BE2C (cell line): ENCODE measurements at places on chromosomes 2 and 18.

GRCh38 chr2:9167718-9168657 lies 38.6 kb upstream of the ASAP2 start:
- DNase-seq = no peak

- peak; percentile 34 for DNase-seq
These were observed 71.2 kb downstream of the PLB1 start for GRCh38 chr2:28567061-28567471.

DNA sequence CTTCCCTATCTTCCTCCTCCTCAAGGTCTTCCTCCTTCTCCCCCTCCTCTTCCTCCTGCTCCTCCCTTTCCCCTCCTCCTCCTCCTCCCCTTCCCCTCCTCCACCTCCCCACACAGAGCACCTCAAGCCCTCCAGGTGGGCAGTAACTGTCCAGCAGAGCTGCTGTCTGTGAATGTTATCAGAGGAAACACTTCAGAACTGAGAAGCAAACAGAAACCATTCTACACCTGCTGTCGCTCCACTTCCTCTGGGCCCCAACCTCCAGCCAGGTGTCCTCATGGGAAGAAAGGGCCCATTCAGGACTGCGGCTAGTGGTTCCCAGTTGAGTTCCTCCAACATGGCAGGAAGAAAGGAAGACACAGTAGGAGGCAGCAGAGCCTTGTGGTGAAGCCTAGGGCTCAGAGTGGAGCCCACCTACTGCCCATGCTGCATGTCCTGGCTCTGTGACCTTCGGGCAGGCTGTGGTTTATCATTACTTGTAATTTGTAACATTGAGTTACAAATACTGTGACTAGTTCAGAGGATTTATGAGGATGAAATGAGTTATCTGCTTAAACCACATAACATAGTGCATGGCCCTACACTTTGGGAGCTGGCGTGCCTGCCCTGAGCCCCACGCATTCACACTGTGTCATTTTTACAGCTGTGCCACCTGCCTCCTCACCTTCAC lies 165.9 kb upstream of the ID2 start:
- DNase-seq = no peak

DNA sequence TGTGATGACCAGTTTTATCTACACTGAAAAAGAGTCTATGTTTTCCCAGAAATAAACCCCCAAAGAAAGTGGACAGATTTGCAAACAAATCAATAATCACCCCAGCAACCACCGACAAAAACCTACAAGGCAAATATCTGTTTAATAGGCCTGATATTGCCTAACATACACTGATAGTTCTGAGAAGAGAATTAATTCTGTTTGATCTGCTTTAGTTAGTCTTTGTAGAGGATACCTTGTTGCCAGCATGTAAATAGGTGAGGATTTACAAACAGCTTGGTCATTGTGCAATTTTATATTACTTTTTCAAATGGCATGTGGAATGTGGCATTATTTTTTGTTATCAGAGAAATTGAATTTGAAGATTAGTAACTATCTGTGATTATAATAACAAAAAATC lies 86.5 kb downstream of the DCC start:
- DNase-seq = no peak

GRCh38 chr2:154696810-154697417 lies 1.6 kb upstream of the KCNJ3 start:
- no peak for DNase-seq

DNA sequence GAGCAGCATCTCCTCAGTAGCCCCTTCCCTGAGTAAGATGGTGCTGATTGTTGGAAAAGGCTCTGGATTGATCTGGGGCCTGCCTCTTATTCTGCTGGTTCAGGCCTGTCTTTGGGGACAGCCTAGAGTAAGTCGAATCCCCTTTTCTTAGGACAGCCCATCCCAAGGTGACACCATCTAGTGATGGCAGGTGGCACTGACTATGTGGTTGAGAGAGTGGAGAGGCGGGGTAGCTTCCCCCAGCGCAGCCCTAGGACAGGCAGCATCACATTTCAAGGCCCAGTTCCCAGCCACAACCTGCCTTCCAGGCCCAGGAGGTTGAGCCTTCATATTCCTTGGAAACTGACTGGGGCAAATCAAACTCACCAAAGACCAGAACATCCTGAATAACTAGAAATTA lies 69.1 kb upstream of the B3GNT7 start:
- no peak for DNase-seq

- DNase-seq = no peak
These were observed 47.2 kb downstream of the NETO1 start for GRCh38 chr18:72820571-72820970.

- DNase-seq = no peak
These were observed 234.0 kb downstream of the EIPR1 start for GRCh38 chr2:3143602-3144001.

DNA sequence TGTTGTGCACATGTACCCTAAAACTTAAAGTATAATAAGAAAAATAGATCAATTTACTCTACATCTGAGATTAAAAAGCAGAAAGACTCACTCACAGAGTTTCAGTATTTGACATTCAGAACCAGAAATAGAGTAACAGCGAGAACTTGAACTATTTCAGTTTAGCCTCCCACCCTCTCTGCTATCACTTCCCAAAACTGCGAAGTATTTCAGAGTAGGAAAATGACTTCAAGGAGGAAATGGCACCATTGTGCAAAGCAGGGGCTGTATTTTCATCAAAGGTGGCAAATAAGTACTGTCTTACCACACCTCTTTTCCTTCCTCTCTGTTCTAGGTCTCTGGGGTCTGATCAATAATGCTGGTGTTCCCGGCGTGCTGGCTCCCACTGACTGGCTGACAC lies 13.6 kb downstream of the DHRS9 start:
- DNase-seq = no peak

- DNase-seq = peak; percentile 10
These were observed 198.4 kb downstream of the RBM43 start for GRCh38 chr2:151063271-151063670.

- DNase-seq = no peak
These were observed 8.8 kb upstream of the POMC start for GRCh38 chr2:25177211-25177611.

DNA sequence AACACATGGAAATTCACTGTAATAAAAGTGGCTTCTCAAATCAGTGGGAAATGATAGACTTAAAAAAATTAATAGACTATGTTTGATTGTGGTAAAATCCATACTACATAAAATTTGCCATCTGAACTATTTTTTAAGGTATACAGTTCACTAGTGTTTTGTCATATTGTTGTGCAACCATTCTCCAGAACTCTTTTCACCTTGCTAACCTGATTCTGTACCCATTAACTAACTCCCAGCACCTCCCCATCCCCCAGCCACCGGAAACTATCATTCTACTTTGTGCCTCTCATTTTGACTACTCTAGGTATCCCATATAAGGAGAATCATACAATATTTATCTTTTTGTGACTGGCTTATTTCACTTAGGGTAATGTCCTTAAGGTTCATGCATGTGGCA lies 153.3 kb downstream of the PTPRM start:
- no peak for DNase-seq

- DNase-seq = no peak
These were observed 69.0 kb upstream of the DSG1 start for GRCh38 chr18:31248783-31249521.

- DNase-seq = no peak
These were observed 147.6 kb upstream of the CAB39 start for GRCh38 chr2:230564805-230565779.

DNA sequence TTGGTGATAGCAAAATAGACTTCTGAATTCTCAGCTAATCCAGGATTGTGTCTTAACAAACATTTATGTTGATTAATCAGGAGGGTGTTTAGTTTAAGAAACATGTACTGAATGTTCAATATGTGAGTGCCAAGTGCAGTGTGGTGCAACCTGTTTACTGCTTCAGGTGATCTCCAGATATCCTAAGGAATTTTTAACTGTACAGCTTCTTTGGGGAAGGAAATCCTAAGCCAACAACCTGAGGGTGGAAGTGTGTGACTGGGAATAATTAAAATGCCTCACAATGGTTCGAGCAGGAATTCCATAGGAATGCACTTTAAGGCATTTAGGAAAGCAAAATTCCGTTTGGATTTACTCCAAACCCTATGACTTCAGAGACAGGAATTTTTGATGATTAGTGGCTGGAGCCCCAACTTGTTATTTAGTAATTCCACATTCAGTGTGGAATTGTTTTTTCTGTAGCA lies 16.4 kb downstream of the CRIM1 start:
- no peak for DNase-seq

DNA sequence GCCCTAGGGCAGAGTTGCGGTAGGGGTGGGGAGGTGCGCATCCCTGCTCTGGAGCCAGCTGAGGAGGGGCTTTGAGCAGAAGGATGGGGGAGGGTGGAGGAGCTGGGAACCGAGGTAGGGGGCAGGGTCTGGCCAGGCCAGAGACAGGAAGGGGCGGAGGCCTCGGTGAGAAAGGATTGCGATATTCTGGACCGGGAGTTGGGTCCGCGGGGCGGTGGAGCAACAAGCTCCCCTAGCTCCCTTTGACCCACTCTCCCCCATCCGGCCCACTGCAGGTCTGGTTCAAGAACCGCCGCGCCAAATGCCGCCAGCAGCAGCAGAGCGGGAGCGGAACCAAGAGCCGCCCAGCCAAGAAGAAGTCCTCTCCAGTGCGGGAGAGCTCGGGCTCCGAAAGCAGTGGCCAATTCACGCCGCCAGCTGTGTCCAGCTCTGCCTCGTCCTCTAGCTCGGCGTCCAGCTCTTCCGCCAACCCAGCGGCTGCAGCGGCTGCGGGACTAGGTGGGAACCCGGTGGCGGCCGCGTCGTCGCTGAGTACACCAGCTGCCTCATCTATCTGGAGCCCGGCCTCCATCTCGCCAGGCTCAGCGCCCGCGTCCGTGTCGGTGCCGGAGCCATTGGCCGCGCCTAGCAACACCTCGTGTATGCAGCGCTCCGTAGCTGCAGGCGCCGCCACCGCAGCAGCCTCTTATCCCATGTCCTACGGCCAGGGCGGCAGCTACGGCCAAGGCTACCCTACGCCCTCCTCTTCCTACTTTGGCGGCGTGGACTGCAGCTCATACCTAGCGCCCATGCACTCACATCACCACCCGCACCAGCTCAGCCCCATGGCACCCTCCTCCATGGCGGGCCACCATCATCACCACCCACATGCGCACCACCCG lies 4.8 kb downstream of the OTX1 start:
- DNase-seq = no peak

DNA sequence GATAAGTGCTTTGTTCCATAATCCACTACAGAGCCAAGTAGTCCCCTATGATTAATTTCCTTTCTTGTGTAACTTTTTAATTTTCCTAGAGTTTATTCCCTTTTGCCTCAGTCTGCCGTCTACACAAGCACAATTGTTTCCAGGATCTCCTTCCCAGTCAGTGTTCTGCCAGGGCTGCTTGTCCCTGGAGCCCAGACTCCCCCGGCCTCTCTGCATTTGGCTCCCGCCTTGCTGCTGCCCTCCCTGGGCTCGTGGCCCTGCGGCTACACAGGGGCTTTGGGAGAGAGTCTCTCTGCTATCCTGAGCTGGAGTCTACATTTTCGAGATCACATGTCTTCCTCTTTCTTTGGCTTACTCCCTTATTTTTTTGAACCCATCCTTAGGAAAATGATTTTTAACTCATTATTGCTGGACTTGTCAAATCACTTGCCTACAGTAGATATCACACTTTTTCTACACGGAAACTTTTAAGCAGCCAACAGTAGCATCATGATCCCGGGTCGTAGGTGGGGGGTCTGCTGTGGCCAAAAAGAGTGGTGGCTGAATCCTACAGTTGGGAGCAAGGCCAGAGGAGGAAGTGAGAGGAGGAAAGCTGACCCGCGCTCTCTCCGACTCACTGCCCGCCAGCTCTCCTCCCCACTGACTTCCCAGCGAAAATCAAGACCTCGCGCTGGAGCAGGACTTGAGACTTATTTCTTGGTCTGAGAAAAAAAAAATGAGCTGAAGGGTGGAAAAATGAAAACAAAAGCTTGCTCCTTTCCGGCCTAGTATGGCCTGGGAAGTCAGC lies 9.4 kb downstream of the FBLN7 start:
- no peak for DNase-seq

GRCh38 chr2:235866373-235866772 lies 301.8 kb downstream of the GBX2 start:
- no peak for DNase-seq

DNA sequence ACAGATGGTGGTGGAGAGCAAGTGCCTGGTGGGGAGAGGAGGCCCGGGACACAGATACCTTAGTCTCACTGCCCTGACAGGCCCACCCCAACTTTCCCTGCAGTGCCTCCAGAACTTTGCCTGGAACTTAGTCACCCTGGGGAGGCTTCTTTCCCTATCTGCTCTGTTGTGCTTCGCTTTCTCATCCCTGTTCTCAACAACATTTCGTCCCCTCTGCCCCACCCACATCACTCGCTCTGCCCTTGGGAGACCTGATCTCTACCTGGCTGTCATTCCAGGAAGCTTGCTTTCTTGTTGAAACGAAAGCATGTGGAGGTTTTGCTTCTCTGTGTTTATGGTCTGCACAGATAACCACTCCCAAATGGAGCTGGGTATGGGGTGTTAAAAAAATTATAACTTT lies 93.8 kb downstream of the PRKCE start:
- DNase-seq = no peak

DNA sequence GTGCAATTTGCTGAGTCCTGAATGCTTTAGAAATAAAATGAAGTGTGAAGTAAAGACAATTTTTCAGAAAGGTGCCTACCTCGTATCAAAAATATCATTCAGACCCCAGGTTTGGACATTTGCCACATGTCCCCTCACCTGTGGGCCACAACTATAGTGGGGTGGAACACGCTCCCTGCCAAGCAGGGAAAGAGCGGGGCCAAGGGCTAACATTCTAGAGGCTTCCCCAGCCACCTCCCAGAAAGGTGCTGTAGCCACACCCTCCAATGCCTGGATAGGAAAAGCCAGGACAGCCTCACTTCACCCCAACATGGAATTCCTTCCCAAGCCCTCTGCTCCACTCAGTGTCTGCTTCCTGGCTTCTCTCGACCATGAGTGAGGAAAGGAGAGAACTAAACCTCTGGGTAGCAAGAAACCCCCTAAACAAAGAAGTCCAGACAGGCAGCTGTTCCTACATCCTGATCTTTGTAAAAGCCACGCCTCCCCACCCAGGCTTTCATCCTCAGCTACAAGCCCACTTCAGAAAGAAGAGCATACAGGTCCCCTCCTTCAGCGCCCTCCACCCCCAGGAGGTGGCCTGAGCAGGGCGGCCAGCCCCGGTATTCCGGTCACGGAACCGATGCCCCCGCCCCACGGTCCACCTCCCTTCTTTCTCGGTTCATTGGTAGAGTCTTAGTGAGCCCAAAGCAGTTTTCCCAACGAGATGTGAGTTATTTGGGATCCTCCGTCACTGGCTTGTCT lies 2.1 kb downstream of the COL6A3 start:
- no peak for DNase-seq

- no peak for DNase-seq
These were observed 1.1 kb downstream of the COLEC11 start for GRCh38 chr2:3595985-3596384.

DNA sequence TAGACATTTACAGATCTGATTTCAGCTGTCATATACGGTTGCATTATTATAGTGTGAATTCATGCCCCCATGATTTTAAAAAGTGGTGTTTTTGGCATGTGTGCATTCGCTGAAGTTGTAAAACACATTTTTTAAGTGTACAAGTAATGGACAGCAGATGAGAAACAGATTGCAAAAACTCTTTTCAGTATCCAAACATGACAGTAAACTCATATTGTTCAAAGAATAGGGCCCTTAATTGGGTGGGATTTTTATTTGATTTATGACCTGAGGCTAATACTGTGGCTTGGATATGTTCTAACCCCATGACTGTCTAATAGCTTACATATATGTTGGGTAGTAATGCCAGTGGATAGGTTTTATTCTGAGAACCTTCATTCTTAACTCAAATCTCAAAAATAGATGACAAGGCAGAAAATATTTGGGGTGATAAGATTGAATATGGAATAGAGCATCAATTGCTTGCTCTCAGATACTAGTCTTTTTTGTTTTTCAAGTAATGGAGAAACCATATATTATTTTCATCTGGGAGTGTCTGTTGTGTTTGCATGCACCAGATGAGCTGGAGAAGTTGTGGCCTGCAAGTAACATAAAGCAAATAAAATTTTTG lies 118.6 kb downstream of the PARD3B start:
- no peak for DNase-seq
